Activated CD4-positive, alpha-beta T cell treated with anti-CD3 and anti-CD28 coated beads, Interleukin-2, amount 50 U/mL, for 4 hours (primary cell): ENCODE measurements at places on chromosomes 5 and 9.

DNA sequence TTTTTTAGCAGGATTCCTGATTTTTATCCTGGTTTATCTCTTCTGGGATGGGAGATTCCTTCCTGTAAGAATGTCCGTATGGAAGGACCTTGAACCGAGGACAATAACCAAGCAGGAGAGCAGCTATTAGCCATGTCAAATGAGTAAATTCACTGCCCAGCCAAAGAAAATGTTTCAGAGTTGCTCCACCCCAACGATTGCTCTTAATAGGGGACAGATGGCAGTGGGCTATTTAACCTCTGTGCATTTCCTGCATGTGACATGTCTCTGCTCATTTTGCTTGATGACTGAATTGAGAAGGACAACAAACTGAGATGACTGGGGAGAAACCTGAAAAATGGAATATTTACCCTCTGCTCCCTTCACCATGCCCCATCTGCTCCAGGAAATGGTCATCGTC is 479.9 kb upstream of the ZNF462 start:
- no peak for DNase-seq

GRCh38 chr9:127380479-127380878 is 16.5 kb upstream of the SLC2A8 start:
- no peak for DNase-seq

DNA sequence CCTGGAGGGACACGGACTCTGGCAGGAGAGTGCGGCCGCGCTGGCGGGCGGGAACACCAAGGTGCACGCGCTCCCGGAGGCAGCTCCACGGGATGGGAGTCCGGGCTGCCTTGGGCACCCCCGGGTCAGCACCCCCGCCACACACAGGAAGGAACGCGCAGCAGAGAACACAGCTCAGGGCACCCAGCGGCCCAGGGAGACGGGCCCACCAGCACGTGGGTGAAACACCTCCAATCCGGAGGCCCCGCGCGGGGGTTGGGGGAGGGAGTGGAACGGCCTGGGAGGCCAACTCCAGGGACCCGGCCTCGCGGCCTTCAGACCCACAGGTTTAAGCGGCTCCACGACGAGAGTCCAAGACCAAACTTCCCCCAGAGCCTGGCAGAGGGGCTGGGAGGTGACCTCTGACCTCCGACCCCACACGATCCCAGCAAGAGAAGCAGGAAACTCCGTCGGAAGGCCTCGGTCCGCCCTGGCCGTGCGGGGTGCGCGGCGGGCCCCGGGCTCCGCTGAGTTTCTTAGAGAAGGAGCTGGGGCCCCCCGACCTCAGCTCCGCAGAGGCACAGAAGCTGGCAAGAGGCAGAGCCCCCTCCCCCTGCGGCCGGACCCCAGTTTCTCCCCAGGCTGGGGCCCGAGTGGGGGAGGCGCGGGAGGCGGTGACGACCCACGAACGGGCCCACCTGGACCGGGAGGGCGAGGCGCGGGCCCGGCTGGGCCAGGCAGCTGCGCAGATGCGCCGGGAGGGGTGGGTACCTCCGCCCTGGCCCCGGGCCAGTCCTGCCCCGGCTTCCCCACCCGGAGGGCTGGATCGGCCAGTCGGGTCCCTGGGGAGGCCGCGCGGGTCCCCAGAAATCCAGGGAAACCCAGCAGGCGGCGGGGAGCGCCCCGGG is 851 bp downstream of the NACC2 start:
- peak; percentile 56 for DNase-seq

GRCh38 chr5:171907725-171908343 is 98.6 kb downstream of the FBXW11 start:
- peak; percentile 33 for DNase-seq

- no peak for DNase-seq
Measured at GRCh38 chr9:98656511-98656910, 52.2 kb downstream of the GABBR2 start.

- DNase-seq, result no peak
Measured at GRCh38 chr5:170651604-170652277, 131.8 kb upstream of the GABRP start.

- no peak for DNase-seq
Measured at GRCh38 chr5:73709536-73710129, 83.6 kb downstream of the ARHGEF28 start.

DNA sequence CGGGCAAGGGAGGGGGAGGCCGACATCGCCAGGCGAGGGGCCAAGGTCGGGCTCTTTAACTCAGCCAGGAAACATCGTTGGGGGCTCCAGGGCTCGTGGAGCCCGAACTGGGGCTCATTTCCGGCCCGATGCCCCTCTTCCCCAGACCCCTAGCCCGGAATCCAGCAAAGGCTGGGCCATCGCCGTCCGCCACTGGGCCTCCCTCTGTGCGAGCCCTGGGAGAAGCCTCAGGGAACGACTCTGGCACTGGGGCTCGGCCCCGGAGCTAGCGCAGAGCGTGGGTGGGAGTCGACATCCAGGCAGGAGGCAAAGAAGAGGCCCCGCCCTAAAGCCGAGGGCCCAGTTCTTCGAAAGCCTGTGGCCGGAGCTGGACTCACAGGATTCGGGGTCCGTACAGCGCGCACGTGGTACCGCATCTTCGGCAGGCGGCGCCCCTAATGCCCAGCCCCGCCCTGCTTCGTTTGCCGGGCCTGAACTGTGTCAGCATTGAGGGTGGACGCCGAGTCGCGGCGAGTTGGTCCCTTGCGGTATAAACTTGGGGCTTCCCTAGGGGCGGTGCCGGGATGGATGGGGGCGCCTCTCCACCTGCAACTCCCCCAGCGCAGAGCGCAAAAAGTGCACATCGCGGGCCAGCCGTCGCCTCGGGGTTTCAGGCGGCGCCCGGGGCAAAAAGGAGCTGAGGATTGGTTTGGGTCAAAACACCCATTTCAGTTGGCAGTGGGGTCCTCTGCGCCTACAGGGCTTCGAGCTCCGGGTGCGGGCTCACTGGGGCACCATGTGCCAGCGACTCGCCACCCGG is 3.6 kb upstream of the PAX5 start:
- no peak for DNase-seq

GRCh38 chr9:122382901-122383850 is 12.4 kb downstream of the PTGS1 start:
- no peak for DNase-seq
